ENCODE measurements at places on chromosomes 1 and 21.

DNA sequence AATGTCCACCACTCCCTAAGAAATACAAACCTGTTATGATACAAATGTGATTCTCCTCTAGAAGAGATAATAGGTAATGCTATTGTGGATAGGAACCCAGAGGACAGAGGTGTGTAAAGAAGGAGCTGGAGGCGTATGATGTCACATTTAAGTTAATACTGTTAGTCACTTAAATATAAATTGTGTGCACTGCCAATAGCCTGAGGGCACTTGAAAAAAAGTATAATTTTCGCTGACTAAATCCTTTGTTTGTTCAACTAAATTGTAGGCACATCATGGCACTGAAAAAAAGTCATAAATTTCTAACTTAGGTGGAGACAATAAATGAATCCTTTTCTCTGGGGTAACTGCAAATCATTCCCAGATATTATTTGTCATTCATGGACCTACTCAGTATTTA, 4.4 kb downstream of the RCSD1 start:
- DNase-seq = peak; percentile 56

GRCh38 chr1:46615088-46615487, 1.5 kb downstream of the MOB3C start:
- DNase-seq = no peak

DNA sequence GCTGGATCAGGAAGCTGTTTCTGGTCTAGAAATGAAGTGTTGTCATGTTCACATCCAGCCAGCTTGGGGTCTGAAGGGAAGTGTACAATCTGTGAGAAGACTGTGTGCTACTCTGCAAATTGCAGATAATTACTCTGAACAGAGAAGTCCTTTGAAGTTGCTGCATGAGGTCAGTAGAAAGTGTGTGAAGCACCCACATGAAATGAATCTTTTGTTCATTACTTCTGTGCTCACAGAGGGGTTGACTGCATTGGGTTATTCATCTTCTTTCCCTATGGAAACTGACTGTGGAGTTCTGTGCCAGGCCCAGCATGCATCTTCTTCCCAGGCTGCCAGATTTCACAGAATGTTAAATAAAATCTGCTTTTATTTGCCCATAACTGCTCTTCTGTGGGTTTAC, 47.1 kb downstream of the CTH start:
- no peak for DNase-seq

DNA sequence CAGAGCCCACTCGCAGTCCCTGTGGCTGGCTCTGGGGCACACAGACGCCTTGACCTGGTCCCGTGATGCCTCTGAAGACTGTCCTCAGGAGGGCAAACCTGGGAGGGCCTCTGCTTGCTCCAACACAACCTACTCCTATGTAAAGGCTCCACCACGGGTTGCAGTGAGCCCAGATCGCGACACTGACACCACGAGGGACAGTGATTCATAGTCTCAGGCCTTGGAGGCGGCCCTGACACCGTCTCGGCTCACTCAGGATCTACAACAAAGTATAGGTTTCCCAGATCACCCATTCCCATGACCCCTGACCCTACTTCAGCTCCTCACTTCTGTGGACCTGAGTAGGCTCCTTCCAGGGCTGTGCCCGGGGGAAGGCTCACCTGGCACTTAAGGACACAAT, 28.0 kb downstream of the NOL9 start:
- DNase-seq = no peak

DNA sequence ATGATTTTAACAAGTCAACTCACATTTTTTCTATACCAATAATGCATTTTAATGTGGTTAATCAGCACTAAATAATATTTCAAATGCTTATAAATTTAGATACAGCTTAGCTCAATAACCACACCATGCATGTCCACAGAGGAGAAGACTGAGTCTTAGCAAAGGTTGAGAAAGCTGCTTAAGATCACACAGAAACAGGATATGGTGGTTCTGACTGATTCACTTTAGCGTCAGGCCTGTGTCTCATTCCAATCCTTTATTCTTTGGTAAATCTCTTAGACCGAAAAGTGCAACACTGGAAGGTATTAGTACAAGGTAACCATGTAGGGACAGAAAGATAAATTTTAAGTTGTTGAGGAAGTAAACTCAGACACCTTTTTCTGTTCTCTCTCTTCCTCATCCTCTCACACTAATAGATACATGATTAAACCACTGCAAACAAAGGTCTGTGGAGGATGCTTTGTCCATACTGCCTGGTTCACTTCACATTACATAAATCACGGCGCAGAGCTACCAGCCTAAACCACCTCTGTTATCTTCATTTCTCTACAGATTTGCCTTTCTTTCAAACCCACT, 139.0 kb downstream of the DPYD start:
- no peak for DNase-seq

GRCh38 chr1:174358344-174358743, 89.4 kb upstream of the GPR52 start:
- DNase-seq = no peak

DNA sequence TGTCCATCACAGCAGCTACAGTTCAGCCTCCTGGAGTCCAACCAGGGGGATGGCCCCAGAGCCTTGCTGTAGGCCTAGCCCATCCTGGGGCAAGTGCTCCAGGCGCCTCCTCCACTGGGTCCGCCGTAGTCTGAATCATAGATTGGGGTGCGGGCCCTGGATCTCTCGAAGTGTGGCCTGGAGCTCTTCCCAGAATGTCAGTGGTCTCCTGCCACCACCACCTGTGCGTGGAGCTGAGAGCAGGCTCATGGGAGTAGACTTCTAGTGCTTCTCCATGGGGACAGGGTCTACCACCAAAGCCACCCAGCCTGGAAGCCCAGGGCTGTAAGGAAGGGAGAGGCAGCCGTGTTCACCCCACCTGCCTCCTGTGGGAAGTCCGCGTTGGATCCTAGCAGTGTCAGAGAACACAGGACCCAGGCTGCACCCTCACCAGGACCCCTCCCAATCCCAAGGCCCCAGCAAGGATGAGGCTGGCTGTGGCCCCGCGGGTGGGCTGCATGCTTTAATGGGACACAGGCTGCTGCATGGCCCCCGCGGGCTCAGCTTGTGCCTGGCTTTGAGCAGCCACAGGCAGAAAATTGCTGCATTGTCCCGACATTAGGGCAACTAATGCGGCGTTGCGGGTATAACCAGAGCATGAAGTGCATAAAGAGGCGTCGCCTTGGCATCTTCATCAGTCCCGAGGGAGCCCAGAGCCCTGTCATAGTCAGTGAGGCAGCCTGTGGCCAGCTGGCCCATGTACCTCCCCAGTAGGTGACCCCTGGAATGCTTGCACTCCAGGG, 735 bp upstream of the HES3 start:
- DNase-seq = no peak

- DNase-seq = no peak
These were observed 36.7 kb downstream of the NFIA start for GRCh38 chr1:61119085-61119484.

- DNase-seq = no peak
These were observed 27.2 kb downstream of the PUM1 start for GRCh38 chr1:31038360-31038759.

DNA sequence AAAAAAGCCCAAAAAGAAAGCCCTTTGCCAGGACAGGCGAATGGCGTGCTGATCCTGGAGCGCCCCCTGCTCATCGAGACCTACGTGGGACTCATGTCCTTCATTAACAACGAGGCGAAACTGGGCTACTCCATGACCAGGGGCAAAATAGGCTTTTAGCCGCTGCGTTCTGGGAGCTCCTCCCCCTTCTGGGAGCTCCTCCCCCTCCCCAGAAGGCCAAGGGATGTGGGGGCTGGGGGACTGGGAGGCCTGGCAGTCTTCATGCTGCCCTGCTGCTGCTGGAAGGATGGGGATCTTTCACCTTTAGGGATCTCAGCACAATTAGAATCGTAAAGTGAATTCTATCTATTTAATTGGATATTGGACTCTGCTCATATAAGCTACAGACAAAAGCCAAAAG, 3.6 kb downstream of the TPRG1L start:
- no peak for DNase-seq

- DNase-seq = no peak
These were observed 152.4 kb upstream of the HMGB4 start for GRCh38 chr1:33711511-33711910.

- no peak for DNase-seq
These were observed 37.9 kb upstream of the PDC start for GRCh38 chr1:186498695-186499389.

DNA sequence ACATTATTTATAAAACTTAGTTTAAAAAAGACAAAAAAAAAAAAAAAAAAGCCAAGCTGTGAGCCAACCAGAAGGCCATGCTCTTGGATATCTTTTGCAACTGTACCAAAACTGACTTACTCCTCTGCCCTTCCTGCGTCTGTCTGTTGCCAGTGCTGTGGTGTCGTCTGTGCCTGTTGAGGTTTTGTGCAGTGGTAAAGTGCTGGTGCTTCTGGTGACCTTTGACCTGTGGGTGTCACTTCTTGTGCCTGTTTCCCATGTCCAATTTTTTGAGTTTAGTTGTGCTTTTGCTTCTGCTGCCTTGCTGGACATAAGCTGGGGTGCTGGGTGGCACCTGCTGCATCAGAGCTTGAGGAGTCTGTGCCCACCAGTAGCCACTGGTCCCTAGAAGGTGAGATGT, 41.4 kb downstream of the RNF187 start:
- no peak for DNase-seq

DNA sequence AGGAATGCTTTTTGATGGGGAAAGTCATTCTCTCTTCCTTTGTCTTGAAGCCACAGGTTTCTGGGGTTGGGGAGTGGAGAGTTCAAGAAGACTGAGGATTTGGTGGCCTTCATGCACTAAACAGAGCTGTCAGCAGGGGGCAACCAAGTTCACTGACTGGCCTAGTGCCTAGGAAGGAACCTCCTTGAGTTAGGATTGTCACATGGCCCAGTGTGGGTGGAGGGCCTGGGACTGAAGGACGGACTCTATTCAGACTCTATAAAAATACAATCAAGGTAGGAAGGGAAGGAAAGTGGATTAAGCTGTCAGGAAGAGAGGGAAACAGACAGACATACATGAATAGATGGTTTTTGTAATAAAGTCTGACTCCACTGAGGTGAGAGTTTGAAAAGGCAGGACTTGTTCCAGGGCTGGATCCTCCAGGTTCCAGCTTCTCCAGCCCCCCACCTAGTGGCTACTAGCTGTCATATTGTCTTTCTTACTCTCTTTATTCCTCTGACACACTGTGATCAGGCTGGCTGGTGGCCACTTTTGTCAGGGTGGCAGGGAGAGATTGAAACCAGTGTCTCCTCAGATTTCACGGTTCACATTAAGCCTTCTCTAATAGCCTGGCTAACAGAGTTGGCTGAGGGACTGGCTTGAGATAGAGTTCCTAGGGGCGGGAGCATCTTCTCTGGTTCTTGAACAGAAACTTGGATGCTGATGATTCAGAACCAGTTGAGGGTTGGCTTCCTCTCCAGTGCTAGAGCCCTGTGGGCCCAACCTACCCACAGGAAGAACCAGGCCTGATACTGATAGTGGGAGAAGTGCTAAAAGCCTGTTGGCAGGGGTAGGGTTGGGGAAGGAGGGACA, 4.1 kb upstream of the SH3BGRL3 start:
- DNase-seq = peak; percentile 35

DNA sequence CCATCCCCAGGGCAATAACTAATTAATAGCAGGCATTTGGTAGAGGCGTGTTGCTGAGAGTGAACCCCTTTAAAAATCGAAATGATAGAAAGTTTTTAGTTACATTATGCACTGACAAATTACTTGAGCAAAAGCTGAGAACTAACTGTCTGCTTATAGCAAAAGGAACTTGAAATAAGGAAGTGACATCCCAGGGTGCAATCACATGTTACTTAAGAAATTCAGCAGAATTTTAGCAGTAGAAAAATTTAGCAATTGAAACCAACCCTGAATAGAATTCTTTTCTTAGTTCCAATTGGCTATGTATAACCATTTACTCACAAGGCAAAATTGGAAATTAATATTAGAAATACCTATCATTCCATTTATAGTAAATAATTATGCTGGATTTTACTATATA, 139.5 kb upstream of the SAMSN1 start:
- no peak for DNase-seq

GRCh38 chr1:93820554-93821422, 58.2 kb downstream of the DNTTIP2 start:
- DNase-seq = no peak

GRCh38 chr1:68485431-68486022, 11.4 kb downstream of the DEPDC1 start:
- DNase-seq = no peak

GRCh38 chr1:167420510-167420909, 97.8 kb downstream of the CD247 start:
- DNase-seq = no peak

- no peak for DNase-seq
These were observed 3.1 kb upstream of the BARHL2 start for GRCh38 chr1:90720145-90720636.

- DNase-seq = no peak
These were observed 1.0 kb downstream of the TMEM51 start for GRCh38 chr1:15154480-15155036.

DNA sequence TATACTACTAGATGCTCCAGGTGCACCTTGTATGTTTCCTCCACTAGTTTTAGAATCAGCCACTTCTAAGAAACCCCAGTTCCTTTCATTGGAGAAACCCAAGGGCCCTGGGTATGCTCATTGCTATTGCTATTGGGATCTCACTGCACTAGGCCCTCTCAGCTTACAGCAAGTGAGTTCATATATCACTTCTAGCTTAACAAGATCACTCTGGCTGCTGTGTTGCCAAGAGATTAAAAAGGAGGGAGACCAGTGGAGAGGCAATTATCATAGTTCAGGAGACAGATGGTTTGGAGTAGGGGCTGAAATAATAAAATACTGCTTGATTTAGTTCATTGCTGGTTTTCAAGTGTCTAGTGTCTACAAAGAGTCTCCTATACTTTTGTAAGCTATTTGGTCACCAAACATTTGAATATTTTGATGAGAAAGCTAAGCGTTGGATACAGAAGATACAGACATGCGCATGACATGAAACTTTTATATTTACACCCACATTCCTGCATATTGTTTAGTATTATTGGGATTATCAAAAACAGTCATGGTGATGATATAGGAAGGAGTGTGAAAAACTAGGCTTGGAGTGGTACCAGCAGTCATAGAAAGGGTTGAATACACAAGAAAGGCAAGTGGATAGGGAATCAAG, 671.9 kb downstream of the ADGRL2 start:
- no peak for DNase-seq

GRCh38 chr1:216047811-216048572, 375.3 kb downstream of the USH2A start:
- no peak for DNase-seq

DNA sequence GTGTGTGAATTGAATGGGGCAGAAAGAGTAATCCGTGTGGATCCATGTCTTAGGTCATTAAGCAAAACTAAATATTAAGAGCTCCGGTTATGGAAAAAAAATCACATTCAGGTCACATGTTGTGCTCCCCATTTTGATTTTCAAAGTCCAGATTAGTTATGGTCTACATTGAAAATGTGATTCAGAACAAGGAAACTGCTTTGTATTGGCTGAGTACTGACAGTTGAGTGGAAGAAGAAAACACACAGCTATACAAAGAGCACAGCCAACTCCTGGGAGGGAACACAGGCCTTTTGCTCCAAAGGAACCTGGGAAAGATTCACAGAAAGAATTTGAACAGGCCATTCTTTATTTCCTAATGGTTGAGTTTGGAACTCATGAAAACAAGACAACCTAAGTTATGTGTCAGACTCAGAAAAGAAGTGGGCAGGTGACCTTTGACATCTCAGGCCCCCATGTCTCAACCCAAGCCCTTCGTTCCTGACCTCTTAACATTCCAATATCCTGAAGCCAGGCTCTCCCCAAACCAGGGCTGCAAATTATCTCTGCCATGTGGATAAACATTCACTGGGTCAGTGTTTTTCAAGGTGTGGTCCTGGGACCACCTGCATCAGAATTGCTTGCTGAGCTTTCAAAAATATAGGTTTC, 159.3 kb upstream of the LMO4 start:
- no peak for DNase-seq

GRCh38 chr1:7607097-7607496, 164.0 kb upstream of the VAMP3 start:
- no peak for DNase-seq
